ENCODE measurements at places on chromosomes 12 and 14.
A peak's percentile ranks its signal among the peaks of the same experiment; 100 is the strongest.

DNA sequence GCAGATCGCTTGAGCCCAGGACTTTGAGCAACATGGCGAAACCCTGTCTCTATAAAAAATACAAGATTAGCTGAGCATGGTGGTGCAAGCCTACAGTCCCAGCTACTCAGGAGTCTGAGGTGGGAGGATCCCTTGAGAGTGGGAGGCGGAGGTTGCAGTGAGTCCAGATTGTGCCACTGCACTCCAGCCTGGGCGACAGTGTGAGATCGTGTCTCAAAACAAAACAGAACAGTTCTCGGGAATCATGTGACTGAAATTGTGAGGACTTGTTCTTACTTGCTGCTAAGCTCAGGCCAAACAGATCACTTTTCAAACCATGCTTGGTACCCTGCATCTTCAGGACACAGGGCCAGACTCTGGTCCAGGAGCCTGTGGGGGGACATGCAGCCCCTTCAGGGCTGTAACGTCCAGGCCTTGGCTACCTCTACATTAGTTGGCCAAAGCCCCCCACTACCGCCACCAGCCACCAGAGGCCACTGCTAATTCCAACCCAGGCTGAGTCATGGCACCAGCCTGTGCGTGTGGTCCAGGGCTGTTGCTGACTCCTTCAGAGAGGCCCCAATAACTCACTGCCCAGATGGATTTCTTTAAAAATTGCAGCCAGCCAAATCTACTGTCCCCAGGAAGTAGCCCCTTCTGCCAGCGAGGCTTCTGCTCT lies 33.4 kb upstream of the SYNDIG1L start:
- peak; percentile 25 for DNase-seq

DNA sequence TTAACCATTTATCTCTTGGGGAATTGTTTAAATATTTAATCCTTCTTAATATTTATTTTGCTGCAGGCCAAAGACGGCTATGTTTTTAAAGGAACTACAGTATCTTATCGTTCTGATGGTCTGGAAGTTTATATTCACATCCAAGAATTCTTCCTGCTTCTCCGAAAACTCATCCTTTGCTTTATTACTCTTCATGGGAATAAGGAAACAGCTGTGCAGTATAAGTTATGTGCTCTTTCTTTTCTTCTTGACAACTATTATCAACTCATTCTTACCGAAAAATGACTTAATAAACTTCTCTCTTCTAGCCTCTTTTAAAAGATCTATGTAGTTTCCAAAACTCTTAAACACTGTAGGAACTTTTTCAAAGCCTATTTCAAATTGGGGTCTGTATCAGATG lies 335.6 kb upstream of the NOVA1 start:
- DNase-seq, result no peak

GRCh38 chr14:87615822-87616679 lies 376.9 kb downstream of the GALC start:
- DNase-seq, result peak; percentile 9

GRCh38 chr14:92033906-92034687 lies 5.8 kb downstream of the TRIP11 start:
- no peak for DNase-seq

- DNase-seq, result no peak
Measured at GRCh38 chr14:61184112-61184511, 97.0 kb downstream of the TMEM30B start.

DNA sequence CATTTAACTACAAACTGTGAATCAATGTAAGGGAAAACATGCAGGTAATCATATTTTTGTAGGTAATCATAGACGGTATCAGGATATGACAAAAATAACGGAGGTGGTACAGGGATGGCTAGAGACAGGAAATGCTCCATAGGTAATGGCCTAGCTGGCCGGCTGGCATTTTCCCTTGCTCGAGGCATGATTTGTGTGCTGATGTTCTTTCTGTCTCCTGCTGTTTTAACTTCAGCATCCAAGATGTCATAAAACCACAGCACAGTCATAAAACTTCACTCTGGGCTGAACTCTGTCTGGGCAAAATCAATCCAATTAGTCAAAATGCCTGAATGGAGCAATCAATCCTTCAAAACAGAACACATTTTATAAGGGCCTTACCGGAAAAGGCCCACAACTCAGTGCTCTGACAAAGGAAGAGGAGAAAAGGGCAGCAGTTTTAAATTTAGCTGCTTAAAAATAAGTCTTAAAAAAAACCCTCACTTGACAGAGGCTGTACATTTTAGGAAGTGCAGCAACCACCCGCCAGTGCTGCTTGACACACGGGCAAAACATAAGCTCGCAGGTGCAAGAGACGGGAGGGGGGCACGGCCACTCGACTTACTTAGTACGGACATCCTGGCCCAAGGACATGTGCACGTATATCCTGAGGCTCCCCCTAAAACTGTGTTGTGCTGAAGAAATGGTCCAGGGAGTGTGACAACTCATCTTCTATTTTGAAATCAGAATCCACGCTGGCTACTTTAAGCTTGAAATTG lies 40.5 kb upstream of the GPR68 start:
- no peak for DNase-seq

DNA sequence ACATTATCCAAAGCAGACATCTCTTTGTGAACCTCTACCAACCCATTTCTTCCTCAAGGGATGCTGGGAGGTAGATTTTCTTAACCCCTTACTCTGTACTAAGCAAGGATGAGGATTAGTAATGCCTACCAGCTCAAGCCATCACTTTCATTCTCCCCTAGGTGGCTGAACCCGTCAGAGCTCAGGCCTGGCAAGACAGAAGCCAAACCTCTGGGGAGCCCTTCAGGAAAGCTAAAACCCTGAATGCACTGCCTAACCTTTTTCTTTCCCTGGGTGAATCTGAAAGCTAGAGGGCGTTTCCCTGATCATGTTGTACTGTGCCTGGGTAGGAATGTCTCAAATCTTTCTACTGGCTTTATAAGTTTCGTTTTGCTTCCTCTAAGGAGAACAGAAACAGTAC lies 617.3 kb downstream of the RPL10L start:
- no peak for DNase-seq

- DNase-seq, result no peak
Measured at GRCh38 chr14:75597149-75597548, 18.7 kb downstream of the FLVCR2 start.

DNA sequence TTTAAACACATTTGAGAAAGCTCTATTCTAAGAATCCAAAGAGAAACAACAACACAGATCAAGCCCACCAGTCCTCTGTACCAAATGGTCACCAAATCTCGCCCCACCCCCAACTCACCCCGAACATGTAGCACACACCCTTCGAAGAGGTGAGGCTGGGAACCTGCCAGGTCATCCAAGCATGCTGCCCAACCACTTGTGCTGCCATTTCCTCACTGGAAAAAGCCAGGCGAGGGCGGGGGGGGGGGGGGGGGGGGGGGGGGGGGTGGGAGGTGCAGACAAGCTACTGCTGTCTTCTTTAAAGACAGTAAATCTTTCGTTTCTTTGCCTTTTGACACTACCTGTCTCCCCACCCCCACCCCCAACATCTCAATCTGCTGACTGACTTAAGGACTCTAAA lies 59.9 kb downstream of the SETD3 start:
- no peak for DNase-seq

- DNase-seq, result no peak
Measured at GRCh38 chr14:104660597-104660996, 28.8 kb upstream of the INF2 start.

DNA sequence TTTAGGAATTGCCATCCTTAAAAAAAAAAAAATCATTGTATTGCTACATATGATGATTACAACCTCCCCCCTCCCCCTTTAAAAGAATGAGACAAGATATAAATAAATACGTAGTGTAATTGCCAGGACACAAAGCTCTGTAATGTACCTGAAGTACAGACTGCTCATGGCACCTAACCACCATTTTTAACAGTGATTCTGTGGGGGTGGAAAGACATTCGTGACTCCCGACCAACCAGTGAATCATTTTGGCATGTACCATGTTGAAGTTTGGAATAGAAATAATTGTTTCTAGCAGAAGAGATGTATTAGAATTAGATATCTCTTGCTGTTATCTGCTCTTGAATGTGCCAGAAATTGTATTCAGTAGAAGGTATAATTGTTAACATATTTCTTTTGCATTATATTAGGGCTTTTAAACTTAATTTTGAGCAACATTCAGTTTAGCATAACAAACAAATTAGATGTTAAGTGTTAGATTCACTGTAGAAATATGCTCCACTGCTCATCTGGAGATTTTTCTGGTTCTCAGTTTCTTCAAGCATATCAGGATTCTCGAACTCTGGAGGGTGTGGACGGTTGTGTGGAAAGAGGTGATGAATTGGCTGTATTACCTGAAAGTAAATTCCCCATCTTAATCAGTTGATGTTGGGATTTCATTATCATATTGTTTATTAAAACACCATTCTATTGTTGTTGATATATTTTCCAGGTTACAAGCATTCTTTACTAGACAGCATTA lies 31.1 kb downstream of the FRS2 start:
- no peak for DNase-seq

DNA sequence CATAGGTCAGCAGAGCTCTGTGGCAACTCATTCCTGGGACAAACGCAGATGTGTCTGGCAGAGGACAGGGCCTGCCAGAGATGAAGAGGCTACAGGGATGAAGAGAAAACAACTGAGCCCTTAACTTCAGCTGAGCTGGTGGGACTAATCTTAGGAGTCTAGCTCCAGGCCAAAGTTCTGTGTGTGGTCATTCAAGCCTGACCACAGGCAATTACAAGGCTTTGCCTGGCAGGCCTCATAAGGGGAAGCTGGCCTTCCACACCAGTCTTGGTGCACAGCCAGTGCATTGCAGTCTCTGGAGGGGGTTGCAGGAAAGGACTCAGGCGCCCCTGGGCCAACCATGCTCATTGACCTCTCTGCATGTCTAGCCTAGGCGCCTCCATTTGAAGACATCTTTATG lies 127.6 kb upstream of the DAAM1 start:
- DNase-seq, result no peak

DNA sequence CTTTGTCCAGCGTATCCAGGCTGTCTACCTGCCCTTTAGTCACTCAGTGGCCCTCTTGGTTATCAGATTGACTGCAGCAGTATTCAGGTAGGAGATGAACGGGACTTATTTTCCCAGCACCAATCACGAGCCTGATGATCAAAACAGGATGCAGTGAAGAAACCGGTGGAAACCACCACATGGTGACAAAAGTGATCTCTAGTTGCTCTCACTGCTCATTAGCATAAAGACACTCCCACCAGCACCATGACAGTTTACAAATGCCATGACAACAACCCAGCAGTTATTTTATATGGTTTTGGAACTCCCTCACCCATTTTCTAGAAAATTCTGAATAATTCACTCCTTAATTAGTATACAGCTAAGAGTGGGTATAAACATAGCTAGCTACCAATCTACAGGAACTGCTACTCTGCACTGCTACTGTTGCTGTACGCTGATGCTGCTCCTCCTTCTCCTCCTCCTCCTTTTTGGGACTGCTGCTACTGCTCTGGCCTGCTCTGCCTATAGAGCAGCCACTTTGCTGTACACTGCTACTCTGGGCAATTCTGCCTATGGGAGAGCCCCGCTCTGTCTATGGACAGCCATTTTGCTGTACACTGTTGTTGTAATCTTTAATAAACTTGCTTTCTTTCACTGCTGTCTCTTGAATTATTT lies 142.5 kb upstream of the SSTR1 start:
- DNase-seq, result peak; percentile 33

DNA sequence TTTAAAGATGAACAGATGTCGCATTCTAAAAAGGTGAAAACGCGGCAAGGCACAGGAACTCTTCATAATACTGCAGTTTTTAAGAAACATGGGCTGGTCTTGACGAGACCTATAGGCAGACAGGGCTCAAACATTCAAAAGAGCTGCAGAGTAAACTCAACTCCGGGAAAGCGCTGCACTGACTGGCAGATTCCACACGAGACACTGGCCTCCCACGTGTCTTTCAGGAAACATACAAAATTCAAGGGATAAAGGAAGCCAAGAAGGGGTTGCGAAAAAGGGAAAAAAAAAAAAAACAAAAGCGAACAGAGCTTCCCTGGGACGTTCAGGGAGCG lies 614 bp upstream of the ARF6 start:
- DNase-seq, result peak; percentile 54

- DNase-seq, result no peak
Measured at GRCh38 chr12:49762468-49762847, 21.1 kb downstream of the TMBIM6 start.

- no peak for DNase-seq
Measured at GRCh38 chr12:115451780-115452736, 768.1 kb upstream of the TBX3 start.

All from activated naive CD4-positive, alpha-beta T cell treated with anti-CD3 and anti-CD28 coated beads, Interleukin-2, amount 50 U/mL, for 16 hours (primary cell).